ENCODE measurements at places on chromosomes 11 and 22.
A peak's percentile ranks its signal among the peaks of the same experiment; 100 is the strongest.

GRCh38 chr11:118892514-118892913 lies 8.8 kb downstream of the CXCR5 start:
- peak; percentile 71 for DNase-seq

GRCh38 chr22:46929710-46930204 lies 167.3 kb downstream of the TBC1D22A start:
- DNase-seq: no peak

GRCh38 chr11:16933756-16934603 lies 80.2 kb downstream of the PLEKHA7 start:
- DNase-seq: no peak

DNA sequence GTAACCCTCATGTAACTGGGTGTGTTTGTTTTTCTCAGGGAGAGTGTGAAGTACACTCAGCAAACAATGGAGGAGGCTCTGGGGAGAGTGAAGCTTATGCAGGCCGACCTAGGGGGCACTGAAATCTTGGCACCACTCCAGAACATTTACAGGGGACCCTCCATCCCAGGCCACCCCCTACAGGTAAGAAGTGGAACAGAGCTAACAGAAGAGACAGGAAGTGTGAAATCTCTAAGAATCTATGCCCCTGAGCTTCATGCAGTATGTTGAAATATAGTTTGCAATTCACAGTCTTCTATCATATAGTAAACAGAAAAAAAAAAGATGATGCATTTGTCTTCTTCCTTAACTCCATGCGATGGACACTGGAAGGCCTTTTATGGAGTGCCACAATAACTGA lies 8.4 kb downstream of the VWA5A start:
- DNase-seq: peak; percentile 10
